ENCODE measurements at places on chromosomes 6 and 20. TPM values are rescaled to one million over a fixed set of nuclear protein-coding genes. Genes with fewer than 3 reads are reported as not detected.

The POPDC3 gene
- total RNA-seq, result 7.8 TPM

The MYH7B gene
- 21.8 TPM for total RNA-seq

The BACH2 gene
- total RNA-seq, result 6.5 TPM

The CLVS2 gene
- total RNA-seq, result 0.16 TPM

The DEFB115 gene
- not detected for total RNA-seq

The RBM24 gene
- 18.6 TPM for total RNA-seq

The WFDC2 gene
- 6.1 TPM for total RNA-seq

The ADGRG6 gene
- 7.2 TPM for total RNA-seq

The PBOV1 gene
- total RNA-seq, result not detected

Measured in testis (tissue), 5 donors.